Stimulated activated memory B cell treated with anti-CD40 and anti-IgM and Interleukin-4, amounts not matched to agents 10 μg/mL and 1 μg/mL and 100 μg/mL, for 72 hours (primary cell): ENCODE measurements at places on chromosomes 1 and 21.
A peak's percentile ranks its signal among the peaks of the same experiment; 100 is the strongest.

DNA sequence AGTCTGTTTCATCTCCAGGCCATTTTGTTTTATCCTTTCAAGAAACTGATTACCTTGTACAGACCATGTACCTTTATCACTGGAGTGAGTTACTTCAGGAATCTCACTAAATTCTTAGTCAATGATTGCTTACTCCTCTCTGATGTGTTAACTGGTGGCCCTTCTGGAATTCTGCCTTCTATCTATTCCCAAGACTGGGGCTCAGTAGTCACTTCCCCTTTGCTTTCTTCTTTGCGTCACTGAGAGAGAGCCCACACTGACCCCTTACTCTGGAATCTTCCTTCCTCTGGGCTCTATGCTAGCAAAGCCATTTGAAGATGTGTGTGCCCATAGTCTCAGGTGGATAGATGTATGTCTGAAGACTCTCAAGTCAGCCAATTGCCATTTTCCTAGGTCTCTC, 34.6 kb downstream of the XCL2 start:
- ATAC-seq: no peak

- ATAC-seq: no peak
Observed at GRCh38 chr1:218330043-218330623, 15.0 kb upstream of the TGFB2 start.

DNA sequence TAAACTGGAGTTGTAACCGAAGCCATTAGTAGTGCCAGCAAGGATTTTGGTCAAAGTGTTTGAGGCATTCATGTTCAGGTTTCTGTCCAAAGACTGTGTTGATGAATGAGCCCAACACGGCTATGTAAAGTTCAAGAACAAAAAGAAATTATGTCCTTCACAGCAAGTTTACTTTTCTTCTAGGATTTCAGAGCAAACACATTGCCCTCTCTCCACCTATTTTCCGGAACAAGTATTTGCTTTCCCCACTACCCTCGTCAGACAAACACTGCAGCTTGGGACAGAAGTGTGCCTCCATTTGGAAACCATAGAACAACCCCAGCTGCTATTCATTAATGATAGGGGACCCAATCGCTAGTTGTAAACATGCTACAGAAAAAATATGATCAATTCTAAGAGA, 151.4 kb upstream of the C1orf105 start:
- no peak for ATAC-seq

DNA sequence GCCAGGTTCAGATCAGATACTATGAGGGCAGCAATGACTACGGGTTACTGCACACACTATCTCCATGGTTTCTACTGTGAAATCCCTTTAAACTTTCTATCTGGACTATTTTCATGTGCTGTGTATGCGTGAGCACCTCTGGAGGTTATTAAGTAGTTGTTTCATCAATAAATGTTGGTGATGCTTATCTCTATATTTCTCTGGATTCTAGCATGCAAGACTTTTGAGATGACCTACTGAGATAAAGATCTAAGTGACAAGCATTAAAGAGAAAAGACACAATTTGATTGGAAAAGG, 194.0 kb downstream of the NRIP1 start:
- ATAC-seq: no peak

GRCh38 chr1:46705408-46705807, 13.5 kb downstream of the EFCAB14 start:
- no peak for ATAC-seq

GRCh38 chr21:43211072-43211759, 42.4 kb downstream of the CRYAA start:
- no peak for ATAC-seq

DNA sequence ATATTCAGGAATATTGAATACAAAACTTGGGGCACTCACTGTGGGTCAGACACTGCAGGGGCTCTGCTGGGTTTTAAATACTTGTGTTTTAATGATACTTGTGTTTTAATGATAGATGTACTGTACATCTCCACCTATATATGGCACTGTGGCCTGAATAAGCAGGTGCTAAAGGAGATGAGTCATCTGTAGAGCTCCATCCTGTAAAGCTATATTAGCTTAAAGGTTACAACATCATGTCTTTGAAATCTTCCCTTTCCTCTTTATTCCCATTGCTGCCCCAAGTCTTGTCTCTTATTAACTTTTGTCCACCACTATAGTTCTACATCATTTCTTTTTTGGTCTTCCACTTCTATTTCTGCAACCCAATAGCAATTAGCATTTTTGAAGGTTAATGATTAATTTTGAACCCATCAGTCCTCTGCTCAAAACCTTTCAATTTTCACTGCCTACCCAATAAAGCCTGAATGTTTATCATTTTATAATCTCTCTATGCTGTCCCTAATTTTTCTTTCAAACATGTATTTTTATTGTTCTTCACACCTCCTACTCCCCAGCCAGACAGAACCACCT, 113.3 kb upstream of the PTGFR start:
- no peak for ATAC-seq

DNA sequence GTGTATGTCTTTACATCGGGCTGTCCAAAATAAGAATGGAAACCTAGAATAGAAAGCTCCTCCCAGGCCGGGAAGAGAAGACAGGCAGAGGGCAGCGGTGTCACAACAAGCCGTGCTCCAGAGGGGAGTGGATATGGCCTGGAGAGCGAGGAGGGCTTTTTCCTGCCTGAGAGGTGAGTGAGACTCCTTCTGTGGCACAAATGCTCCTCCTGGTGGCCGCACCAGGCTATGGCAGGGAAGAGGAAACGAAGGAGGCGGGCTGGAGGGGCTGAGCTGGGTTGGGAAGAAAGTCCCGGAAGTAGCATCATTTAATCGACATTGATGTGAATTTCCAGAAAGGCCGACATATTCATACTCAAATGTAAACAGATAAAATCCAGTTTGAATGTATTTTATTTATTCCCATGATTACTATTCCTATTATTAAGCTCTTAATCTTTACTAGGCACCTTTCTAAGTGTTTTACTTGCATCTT, 54.7 kb downstream of the MEF2D start:
- peak; percentile 61 for ATAC-seq

DNA sequence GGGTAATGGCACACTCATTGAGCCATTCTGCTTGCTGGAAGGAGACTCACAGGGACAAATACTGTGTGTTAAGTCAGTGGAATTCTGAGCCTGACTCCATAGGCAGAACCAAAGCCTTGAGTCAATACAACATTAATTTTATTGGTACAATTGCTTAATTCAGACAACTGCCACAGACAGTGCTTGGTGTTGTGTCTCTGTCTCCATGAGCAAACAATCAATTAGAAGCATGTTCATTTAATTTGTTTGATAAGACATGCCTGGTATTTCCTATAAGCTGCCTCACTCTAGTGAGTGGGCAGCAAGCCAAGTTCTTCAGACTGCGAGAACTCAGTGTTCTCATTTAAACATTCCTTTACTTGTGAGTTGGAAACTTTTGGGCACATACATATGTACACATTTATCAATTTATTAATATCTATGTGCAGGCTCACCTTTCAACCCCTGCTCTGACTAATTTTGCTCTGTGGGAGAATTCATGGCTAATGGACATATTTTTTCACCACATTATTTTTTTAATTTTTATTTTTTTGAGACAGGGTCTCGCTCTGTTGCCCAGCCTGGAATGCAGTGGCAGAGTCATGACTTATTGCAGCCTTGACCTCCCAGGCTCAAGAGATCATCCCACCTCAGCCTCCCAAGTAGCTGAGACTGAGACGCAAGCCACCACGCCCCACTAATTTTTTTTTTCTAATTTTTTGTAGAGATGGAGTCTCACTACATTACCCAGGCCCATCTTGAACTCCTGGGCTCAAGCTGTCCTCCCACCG, 4.5 kb upstream of the SRSF10 start:
- ATAC-seq: no peak

- ATAC-seq: peak; percentile 75
Observed at GRCh38 chr1:89545264-89546038, 20.8 kb downstream of the LRRC8B start.

GRCh38 chr1:116910379-116911187, 867 bp downstream of the PTGFRN start:
- ATAC-seq: no peak

- no peak for ATAC-seq
Observed at GRCh38 chr1:220896092-220896491, 16.8 kb downstream of the HLX start.

GRCh38 chr1:168786476-168787330, 57.7 kb upstream of the DPT start:
- ATAC-seq: no peak

GRCh38 chr1:207831517-207832327, 79.2 kb downstream of the CD34 start:
- ATAC-seq: peak; percentile 93

DNA sequence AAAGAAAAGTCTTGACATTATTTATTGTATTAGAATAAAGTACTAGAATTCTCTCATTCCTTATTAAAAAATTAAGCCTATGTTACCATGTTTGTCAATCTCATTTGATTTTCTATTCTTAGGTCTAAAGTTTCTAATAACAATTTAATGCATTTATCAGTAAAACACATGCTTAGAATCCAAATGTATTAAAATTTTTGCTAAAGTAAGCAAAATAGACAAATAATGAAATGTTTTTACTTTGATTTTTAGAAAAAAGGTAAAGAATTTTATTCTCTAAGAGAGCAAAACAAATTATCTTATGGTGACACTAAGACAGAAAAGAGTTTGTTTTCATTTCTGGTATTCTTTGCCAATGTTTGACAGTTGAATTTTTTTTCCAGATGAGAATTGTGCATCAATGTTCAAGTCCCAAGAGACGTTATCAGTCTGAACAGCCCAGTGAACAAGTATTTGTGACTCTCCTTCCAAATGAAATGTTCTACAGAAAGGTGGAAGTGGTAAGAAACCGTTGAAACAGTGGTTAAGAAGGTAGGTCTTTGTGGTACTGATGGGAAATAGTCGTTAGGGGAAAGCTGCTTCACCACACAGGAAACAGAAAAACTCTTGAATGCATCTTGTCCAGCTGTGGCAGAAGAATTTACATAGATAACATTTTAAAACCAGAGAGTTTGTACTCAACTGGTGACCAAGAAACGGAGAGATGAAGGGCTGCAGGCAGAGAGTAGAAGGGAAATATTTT, 402.5 kb downstream of the PTPRC start:
- ATAC-seq: peak; percentile 87

- ATAC-seq: peak; percentile 70
Observed at GRCh38 chr1:228445843-228446650, 29.4 kb upstream of the TRIM17 start.

- no peak for ATAC-seq
Observed at GRCh38 chr1:227938911-227939790, 8.6 kb downstream of the WNT9A start.

DNA sequence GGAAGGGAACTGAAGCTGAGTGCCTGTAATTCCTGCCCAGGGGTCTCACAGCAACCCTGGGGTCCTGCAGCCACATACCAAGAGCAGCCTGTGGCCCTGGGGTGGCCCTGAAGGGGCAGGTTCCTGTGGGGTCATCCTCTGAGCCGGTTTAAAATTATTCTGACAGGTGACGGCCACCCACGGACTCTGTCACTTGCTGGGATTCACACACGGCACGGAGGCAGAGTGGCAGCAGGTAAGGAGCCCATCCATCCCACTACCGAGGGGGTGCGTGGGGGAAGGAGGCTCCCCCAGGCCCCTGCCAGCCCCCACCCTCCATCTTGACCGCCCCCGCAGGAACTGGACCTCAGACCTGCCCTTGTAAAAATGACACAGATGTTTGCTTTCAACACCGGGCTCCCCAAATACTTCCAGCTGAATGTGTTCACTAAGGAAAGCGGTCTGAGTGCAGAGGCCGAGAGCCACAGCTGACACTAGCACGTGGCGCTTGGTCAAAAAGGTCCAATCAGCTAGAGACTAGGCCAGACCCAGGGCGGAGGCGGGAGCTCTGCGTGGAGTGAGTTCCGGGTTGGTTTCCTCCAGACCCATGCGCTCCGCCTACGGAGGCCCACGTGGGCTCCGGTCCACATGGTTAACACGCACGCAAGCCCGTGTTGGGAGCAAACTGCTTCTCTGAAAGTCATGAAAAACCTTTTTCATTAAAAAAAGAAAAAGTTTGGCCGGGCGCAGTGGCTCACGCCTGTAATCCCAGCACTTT, 10.0 kb downstream of the YBEY start:
- peak; percentile 95 for ATAC-seq

DNA sequence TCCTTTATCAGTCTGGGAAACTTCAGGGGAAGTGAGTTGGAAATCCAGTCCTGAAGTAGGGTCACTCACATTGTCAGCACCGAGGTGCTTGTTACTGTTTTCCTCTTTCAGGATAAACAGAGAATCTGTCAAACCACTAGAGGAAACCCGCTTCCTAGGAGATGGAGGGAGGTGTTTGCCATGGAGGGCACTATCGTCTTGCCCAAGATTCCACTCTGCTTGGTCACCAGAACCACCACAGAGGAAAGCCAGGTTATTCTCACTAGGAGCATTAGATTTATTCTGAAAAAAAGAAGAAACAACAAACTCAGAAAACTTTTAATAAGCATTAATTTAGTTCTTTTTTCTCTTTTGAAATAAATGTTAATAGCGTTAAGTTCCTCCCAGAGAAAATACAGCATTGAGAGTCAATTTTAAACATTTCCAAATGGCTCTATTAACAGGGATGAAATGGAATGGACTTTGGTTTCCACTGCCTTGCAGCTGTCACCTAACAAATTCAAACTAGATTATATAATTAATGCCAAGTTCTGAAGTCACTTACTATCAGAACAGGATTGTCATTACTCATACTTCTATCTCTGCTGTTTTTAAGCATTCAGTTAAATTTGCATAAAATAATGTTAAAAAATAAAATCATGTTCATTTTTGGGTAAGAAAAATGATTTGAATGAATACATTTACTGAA, 242.8 kb downstream of the CRB1 start:
- no peak for ATAC-seq

DNA sequence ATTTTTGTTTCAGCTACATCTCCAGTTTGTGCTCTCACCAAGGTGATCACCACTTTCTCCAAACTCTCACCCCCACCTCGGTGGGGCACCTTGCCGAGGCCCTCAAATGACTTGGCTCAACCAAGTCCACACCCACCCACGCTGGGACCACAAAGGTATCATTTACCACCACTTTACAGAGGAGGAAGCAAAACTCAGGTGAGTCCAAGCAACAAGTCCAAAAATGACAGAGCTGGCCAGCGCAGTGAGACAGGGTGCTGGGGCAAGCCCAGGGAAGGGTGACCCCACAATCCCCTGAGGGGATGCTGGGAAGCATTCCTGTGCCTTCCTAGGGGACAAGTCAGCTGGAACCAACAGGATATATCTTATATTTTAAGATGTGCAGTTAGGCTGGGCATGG, 24.7 kb downstream of the SSBP3 start:
- ATAC-seq: no peak

GRCh38 chr1:116581323-116581885, 10.6 kb upstream of the CD58 start:
- ATAC-seq: no peak

GRCh38 chr1:247551721-247552120, 2.8 kb downstream of the GCSAML start:
- ATAC-seq: no peak

GRCh38 chr1:27438621-27439061, 46.2 kb downstream of the GPR3 start:
- peak; percentile 57 for ATAC-seq

DNA sequence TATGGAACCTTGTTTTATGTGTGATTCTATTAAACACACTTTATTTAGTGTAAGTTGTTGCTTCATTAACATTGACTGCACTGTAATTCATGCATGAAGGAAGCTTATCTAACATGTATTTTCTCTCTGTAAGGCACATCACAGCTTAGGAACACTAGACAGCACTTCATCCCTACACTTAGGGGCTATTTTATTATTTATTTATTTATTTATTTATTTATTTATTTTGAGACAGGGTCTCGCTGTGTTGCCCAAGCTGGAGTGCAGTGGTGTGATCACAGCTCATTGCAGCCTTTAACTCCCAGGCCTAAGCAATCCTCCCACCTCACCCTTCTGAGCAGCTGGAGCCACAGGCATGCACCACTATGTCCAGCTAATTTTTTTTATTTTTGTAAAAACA, 30.7 kb upstream of the GRHL3 start:
- ATAC-seq: no peak
